Progenitor cell of endocrine pancreas (in vitro differentiated cells): ENCODE measurements at places on chromosomes 1 and 21.

GRCh38 chr1:224175617-224176016, 7.4 kb upstream of the DEGS1 start:
- DNase-seq = no peak

DNA sequence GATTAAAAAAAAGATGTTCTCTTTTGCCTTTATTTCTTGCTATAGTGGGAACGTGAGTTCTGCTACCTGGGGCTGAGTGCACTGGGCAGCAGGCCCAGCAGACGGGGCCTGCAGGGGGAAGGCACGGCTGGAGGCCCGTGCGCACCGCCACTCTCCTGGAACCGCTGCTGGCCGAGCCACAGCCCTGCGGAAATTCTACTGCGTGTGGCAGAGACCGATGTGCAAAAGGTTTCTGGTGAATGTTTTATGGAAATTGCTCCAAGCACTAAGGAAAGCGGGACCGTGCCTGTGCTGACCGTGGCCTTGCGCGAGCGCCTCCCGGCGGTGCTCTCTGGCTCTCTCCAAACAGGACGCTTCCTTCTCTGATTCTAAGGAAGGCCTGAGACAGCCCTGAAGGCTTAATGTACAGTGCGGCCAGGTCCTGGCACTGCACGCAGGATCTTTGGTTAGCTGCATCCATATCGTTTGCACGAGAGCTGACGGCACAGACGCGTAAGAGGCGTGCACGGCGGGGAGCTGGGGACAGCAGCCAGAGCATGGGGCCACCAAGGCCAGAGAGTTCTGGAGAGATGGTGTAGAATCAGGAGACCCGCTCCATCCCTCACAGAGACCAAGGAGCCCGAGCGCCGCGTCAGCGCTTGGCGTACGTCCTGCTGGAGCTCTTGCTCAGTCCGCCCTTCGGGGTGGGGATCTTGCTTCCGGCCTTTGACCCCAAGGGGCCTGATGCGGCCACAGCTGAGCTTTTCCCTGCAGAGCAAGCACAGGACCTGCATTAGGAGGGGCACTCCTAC, 18.7 kb upstream of the LRRC47 start:
- no peak for DNase-seq

DNA sequence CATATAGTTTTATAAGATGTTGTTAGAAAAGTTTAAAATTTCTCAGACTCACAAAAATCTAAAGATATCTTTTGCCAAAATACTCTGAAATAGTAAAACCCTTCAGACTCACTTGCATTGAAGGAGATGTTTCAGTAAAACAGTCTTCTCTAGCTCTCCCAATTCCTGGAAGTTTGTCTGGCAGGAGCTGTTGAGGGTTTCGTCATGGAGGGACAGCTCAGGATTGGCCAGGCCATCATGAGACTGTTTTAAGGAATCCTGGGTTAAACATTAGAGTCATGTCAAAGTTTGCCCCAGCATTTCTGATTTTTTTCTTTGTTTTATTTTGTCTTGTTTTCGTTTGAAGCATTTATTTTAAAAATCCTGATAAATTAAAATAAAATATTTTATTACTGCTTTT, 293.8 kb upstream of the PBX1 start:
- no peak for DNase-seq

GRCh38 chr21:32826329-32827167, 55.0 kb upstream of the PAXBP1 start:
- no peak for DNase-seq

DNA sequence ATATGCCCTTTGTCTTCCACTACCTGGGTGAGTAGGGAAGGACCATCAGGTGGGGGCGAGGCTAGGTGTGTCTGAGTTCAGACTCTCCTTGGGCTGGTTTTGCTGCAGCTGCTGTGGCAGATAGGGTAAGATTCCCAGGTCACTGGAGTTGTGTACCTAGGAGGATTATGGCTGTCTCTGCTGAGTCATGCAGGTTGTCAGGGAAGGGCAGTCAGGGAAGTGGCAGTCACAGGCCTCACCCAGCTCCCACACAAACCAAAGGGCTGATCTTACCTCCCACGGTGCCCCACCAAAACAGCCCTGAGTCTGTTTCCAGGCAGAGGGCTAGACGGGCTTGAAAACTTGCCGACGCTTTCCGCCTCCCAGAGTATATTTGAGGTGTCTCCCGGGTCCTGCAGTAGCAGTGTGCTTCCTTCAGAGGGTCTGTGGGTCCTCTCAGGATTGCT, 201.6 kb upstream of the PLXNA2 start:
- DNase-seq = no peak

DNA sequence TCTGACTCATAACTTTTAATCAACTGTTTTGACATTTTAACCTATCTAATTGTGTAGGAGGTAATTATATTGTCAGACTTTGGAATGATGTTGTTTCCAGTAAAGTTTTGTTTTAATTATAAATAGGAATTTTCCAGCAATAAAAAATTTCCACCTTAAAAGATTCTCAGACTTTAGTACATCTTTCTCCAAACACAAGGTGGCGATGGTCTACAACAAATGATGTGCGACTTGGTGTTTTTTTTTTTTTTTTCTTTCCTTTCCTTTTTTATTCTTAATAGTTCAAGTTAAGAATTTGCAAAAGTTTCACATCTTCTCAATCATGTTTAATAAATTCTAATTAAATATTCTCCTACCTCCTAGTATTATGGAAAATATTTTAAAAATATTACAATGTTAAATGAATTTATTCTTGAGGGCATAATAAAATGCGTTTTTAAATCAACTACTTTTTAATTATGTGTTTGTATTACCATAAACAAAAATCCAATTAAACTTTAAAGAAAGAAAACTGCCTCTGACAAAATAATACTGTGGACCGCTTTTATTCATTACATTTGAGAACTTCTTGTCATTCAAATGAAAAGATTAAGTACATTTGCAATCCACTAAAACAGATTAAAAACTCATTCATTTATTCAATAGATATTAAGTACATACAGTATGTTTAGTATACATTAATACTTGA, 4.4 kb upstream of the ADAMTS1 start:
- DNase-seq = no peak

GRCh38 chr1:8127171-8127641, 101.1 kb upstream of the ERRFI1 start:
- DNase-seq = no peak

DNA sequence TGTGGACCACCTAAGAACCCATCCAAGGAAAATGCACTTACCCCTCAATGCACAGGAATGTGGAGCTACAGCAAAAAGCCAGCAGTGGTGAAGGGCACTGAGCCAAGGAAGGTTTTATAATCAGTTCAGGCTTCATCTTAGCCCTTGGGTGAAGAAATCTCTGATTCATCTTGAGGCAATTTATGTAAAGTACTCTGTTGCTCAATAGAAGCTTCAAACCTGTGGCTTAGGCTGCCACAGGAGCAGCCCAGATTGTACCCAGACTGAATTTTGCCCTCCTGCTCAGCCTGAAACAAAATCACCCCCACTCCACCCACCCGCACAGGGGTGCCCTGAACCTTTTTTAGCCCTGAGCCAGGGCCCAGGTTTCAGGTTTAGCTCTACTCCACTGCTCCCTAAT, at the start of gene S100A12:
Gene S100A12 (minus strand): TSS at position 111 of the 400 bp plus-strand sequence. CDS start 1,029 bp downstream, outside the sequence.
- no peak for DNase-seq

DNA sequence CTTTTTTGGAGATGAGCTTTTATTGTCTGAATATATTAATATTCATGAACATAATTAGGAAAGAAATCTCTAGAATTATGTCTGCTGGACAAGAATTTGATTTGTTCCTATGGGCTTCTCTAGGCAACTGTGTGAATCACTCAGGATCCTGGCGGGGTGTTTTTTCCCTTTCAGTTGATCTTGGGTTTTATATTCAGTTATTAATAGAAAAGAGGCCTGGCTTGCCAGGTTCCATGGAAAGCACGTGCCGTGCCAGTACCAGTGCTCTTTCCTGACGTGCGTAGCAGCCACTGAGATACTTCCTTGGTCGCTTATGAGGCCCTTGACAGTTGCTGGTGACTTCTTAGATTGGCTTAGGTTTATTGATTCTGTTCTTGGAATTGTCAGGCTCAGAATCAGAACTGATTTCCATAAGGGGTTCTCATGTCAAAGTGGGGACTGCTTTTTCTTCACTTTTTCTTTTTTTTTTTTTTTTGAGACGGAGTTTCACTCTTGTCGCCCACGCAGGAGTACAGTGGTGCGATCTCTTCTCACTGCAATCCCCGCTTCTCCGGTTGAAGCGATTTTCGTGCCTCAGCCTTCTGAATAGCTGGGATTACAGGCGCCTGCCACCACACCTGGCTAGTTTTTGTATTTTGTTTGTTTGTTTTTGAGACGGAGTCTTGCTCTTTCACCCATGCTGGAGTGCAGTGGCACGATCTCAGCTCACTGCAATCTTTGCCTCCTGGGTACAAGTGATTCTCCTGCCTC, 48.7 kb upstream of the KIF1B start:
- DNase-seq = no peak

DNA sequence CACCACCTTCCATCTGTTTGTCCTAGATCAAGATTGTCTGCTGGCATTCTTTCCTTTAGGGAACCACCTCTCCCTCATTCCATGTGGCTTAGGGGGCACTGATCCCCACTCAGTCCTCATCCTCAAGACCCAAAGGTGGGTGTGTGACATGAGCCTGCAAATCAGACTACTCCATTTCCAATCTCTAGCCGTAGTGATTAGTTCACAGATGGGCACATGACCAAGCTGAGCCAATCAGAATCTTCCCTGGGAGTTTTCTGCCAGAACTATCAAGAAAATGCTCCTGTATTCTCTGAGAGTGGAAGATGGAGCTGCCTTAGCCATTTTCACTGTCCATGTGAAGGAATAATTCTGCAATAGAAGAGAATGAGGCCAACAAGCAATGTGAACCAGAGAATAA, 19.3 kb upstream of the PTPRF start:
- no peak for DNase-seq

GRCh38 chr1:219339466-219339865, 165.8 kb downstream of the LYPLAL1 start:
- no peak for DNase-seq

- no peak for DNase-seq
Measured at GRCh38 chr1:157831968-157832626, 9.5 kb downstream of the CD5L start.

GRCh38 chr1:70397013-70397412, 14.1 kb upstream of the CTH start:
- no peak for DNase-seq

GRCh38 chr1:185517808-185518419, 200.9 kb upstream of the IVNS1ABP start:
- DNase-seq = no peak

DNA sequence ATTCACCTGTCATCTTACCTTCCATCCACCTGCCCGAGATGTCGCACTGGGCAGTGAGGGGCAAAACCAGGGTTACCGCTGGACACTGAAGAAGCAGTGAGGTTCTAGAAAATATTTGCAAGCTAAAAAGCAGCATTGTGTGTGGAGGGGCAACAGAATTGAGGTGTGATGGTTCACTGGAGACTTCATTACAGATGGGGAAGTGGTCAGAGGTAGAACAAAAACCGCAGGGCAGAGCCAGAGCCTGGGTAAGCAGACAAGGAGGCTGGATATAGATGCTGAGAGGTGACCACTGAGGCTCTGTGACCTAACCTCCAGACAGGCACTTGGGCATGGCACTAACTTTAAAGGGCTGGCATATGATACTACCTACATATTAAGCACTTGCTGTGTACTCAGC, 363.9 kb upstream of the PROX1 start:
- DNase-seq = no peak

GRCh38 chr1:1173793-1174415, at the start of gene TTLL10:
TSS of gene TTLL10 (plus strand) at chr1:1173880. CDS start at chr1:1179216, 5,336 bp downstream.
- DNase-seq = peak; percentile 17

DNA sequence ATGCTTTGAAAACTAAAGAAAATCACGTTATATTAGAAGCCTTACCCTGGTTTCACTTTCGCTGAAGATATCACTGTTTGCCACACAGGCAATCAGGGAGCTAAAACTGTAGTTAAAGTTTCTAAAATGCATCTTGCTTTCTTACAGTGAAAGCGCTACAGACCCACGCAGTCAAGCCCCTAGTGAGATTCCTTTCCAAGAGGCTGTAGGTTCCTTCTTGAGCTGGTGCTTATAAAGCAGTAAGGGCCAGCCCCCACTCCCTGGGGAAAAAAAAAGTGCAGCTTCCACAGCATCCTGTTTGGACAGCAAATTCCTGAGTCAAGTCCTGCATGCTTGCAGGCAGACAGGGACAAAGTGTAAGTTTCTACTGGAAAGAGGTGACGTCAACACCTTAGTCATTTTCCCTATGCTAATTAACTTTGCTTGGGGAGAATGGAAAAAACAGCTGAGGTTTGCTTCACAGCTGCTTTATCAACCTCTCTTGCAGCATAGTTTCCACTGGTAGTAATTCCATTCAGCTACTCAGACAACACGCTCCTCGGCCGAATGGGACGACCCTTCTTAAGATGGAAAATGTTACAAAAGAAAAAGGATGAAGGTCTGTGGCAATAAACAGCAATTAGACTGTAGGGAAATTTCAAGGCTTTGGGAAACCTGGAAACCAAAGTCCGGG, 14.7 kb upstream of the KCNE1 start:
- DNase-seq = peak; percentile 47

DNA sequence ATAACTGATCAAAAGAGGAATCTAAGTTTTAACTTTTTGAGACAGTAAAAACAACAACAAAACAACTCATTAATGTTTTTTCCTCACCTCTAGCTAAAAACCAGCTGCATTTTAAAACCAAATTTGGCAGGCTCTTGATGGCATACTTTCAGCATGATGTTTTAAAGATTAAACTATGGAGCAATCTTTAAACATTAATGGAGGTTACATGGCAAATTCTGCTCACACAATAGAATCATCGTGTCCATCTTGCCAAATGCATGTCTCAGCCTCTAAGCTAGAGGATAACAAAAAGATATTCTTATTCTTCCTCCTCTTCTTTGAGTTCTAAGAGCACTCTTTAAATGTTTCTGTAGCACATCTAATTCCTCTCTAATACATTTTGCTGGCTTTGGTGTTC, 579.8 kb upstream of the PKN2 start:
- DNase-seq = no peak
